Chondrocyte (in vitro differentiated cells): ENCODE measurements at places on chromosomes 1 and 21. TPM values are rescaled to one million over a fixed set of nuclear protein-coding genes. Genes with fewer than 3 reads are reported as not detected.

GRCh38 chr21:14452727-14453241, 69.8 kb upstream of the HSPA13 start:
- H3K36me3 ChIP-seq: no peaks in the 10 kb centered on the region
- no peak for DNase-seq
- H3K4me1 ChIP-seq: no peaks in the 10 kb centered on the region
- H3K27ac ChIP-seq: no peak overlapping the region
- H3K4me3 ChIP-seq: no peak overlapping the region

- no peak for DNase-seq
- no peak overlapping the region for H3K4me3 ChIP-seq
- H3K27ac ChIP-seq: peak overlapping the region; percentile 59
- H3K27me3 ChIP-seq: no peaks in the 10 kb centered on the region
These were observed 78.2 kb upstream of the CAPZB start for GRCh38 chr1:19563324-19564097.

DNA sequence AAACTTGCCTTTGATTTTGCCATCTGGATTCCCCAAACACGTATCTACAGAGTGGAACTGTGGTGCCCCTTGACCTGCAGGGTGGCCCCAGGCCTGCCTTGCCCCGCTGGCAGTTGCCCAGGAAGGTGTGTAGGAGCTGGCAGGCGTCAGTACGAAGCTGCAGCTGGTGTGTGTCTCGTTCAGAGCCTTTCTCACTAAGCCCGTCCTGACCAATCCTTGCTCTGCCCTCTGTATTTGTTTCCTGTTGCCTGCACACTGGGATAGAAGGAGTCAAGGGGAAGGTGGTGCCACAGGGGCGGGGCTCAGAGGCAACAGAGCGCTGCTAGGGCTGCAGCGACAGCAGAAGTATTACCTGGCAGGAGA, 5.2 kb upstream of the VSIG8 start:
- H3K27me3 ChIP-seq: no peaks in the 10 kb centered on the region
- no peaks in the 10 kb centered on the region for H3K36me3 ChIP-seq
- H3K27ac ChIP-seq: no peak overlapping the region
- DNase-seq: no peak
- peaks cover 8% of the 10 kb centered on the region for H3K4me1 ChIP-seq
- no peak overlapping the region for H3K4me3 ChIP-seq

GRCh38 chr1:178477841-178478240, 18.9 kb downstream of the CLEC20A start:
- peaks cover 4% of the 10 kb centered on the region for H3K4me1 ChIP-seq
- no peak overlapping the region for H3K4me3 ChIP-seq
- no peak for DNase-seq
- no peaks in the 10 kb centered on the region for H3K27me3 ChIP-seq
- no peak overlapping the region for H3K27ac ChIP-seq

- no peaks in the 10 kb centered on the region for H3K27me3 ChIP-seq
- H3K27ac ChIP-seq: no peak overlapping the region
- H3K36me3 ChIP-seq: no peaks in the 10 kb centered on the region
These were observed 428.6 kb downstream of the PTPRC start for GRCh38 chr1:199067483-199067882.

DNA sequence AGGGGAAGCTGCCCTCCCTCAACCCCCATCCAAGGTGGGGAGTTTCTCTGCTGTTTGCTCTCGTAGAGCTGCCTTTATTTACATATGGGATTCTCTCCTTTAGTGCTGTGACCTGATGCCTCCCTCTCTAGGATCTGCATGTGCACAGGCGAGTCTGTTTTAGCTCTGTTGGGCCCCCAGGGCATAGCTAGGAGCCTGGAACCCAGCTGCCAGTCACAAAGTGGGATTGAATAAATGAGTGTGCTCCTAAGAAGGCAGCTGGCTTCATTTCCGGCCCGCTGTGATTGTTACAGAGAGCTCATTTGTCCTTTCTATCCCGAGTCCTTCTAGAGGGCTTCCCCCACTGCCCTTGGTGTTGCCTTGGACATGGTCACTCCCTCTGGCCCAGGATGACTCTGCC, 176.6 kb downstream of the GRIK3 start:
- H3K27me3 ChIP-seq: peaks cover 26% of the 10 kb centered on the region
- no peaks in the 10 kb centered on the region for H3K36me3 ChIP-seq
- no peak overlapping the region for H3K27ac ChIP-seq
- H3K4me3 ChIP-seq: no peak overlapping the region

GRCh38 chr1:212980123-212980785, 29.9 kb downstream of the VASH2 start:
- H3K36me3 ChIP-seq: peaks cover 3% of the 10 kb centered on the region
- no peak overlapping the region for H3K4me3 ChIP-seq
- peaks cover 20% of the 10 kb centered on the region for H3K4me1 ChIP-seq
- no peaks in the 10 kb centered on the region for H3K27me3 ChIP-seq

DNA sequence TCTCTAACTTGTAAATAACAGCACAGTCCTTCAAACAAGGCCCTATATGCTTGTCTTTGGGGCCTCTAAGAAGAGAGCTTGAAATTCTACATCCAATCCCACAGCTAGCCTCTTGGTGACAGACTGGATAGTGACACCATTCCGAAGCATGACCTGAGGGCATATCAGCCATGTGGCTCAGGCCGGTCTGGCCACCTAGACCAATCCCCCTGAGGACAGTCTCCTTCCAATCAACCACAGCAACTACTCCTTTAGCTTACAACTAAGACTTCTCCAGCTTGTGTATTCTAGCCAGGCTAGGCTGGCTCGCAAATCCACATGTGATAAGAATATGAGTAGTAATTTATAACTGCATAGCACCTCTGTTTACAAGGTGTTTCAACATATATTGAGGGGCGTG, 14.0 kb downstream of the BCAR3 start:
- H3K27ac ChIP-seq: no peak overlapping the region
- no peaks in the 10 kb centered on the region for H3K27me3 ChIP-seq
- peaks cover 76% of the 10 kb centered on the region for H3K4me1 ChIP-seq
- H3K36me3 ChIP-seq: no peaks in the 10 kb centered on the region
- no peak for DNase-seq
- no peak overlapping the region for H3K4me3 ChIP-seq

- peaks cover 7% of the 10 kb centered on the region for H3K27me3 ChIP-seq
- no peak for DNase-seq
- no peaks in the 10 kb centered on the region for H3K4me1 ChIP-seq
- H3K4me3 ChIP-seq: no peak overlapping the region
These were observed 68.3 kb upstream of the RC3H1 start for GRCh38 chr1:174090471-174090870.

DNA sequence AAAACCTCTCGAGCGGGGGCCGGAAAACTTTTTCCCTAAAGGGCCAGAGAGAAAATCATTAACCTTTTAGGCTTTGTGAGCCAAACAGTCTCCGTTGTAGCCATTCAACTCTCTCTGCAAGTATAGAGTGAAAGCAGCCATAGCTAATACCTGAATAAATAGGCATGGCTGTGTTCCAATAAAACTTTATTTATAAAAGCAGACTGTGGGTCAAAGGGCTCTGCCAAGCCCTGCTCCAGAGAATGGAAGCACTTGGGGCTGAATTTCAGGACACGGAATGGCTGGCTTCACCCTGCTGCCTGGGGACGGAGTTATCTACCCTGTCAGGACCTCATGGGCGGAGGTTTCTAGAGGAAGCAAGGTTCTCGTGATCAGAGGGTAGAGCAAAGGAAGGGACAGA, 92.7 kb downstream of the CASZ1 start:
- no peak overlapping the region for H3K27ac ChIP-seq
- no peaks in the 10 kb centered on the region for H3K36me3 ChIP-seq
- no peak for DNase-seq
- H3K4me3 ChIP-seq: no peak overlapping the region
- peaks cover 3% of the 10 kb centered on the region for H3K4me1 ChIP-seq

DNA sequence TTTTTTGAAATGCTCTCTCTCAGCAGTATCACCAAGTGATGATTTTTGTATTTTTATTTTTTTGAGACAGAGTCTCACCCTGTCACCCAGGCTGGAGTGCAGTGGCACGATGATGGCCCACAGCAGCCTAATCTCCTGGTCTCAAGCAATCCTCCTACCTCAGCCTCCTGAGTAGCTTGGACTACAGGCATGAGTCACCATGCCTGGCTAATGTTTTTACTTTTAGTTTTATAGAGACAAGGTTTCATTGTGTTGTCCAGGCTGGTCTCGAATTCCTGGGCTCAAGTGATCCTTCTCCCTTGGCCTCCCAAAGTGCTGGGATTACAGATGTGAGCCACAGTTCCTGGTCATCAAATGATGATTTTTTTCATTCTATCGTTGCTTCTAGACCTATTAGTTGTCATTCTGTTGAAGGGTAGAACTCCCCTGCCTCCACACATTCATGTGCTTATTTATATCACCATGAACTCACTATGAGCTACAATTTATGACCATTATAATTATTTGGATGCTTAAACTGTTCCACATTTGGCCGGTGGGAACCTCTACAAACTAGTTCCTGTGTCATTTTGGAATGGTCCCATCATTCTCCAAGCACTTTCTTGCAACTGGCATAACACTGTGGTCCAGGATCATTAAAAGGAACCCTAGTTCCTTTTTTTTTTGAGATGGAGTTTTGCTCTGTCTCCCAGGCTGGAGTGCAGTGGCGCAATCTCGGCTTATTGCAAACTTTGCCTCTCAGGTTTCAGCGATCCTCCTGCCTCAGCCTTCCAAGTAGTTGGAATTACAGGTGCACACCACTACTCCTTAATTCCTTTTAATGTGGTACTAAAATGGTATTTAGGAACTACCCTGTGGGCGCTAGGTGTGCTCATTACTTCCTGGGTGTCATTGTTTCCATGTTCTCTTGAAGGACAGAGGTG, 20.2 kb upstream of the TOR3A start:
- H3K4me3 ChIP-seq: no peak overlapping the region
- H3K27me3 ChIP-seq: no peaks in the 10 kb centered on the region
- no peak for DNase-seq
- peaks cover 18% of the 10 kb centered on the region for H3K4me1 ChIP-seq
- peaks cover 17% of the 10 kb centered on the region for H3K36me3 ChIP-seq

DNA sequence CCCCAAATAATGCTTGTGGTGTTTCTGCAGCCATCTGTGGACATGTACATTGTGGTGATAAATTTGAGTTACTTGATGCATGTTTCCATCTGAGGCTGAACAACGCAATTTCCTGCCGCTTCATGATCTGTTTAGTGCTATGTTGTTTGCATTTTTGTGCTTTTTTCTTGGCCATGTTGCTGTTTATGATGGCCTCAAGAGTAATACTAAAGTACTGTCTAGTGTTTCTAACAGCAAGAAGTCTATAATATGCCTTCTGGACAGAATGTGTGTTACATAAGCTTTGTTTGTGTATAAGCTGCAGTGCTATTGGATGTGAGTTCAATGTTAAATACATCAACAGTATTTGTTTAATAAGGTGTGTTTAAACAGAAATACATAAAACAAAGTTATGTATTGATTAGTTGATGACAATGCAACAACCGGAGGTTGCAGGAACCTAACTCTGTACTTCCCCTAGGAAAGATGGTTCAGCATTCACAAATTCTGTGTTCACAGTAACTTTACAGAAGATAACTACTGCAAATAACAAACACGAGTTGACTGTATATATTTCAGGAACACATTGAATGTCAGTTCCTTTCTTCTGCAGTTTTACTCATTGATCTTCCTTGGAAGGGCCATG, 114.8 kb upstream of the USP24 start:
- no peaks in the 10 kb centered on the region for H3K36me3 ChIP-seq
- H3K4me3 ChIP-seq: no peak overlapping the region
- peaks cover 1% of the 10 kb centered on the region for H3K27me3 ChIP-seq
- H3K4me1 ChIP-seq: no peaks in the 10 kb centered on the region
- no peak for DNase-seq

DNA sequence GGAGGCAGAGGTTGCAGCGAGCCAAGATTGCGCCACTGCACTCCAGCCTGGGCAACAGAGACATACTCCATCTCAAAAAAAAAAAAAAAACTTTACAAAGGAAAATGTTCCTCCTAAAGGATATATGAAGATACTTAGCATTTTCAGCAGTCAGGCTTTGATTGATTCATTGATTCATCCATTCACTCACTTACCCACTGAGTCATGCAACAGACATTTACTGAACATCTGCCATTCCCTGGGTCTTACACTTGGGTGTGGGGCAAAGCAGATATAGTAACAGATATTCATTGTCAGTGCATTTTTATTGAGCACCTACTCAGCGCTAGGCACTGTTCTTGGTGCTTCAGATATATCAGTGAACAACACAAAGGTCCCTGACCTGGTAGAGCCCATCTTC, 5.6 kb upstream of the LACTBL1 start:
- H3K27me3 ChIP-seq: no peaks in the 10 kb centered on the region
- no peak overlapping the region for H3K4me3 ChIP-seq
- no peaks in the 10 kb centered on the region for H3K36me3 ChIP-seq
- peaks cover 11% of the 10 kb centered on the region for H3K4me1 ChIP-seq
- no peak for DNase-seq

GRCh38 chr1:14607295-14607694, 8.8 kb downstream of the KAZN start:
- no peak for DNase-seq
- peaks cover under 1% of the 10 kb centered on the region for H3K4me1 ChIP-seq
- no peaks in the 10 kb centered on the region for H3K36me3 ChIP-seq
- H3K4me3 ChIP-seq: no peak overlapping the region
- peaks cover 17% of the 10 kb centered on the region for H3K27me3 ChIP-seq
- H3K27ac ChIP-seq: no peak overlapping the region

GRCh38 chr1:202189001-202189790, 4.4 kb upstream of the LGR6 start:
- no peak for DNase-seq
- H3K4me1 ChIP-seq: peaks cover 9% of the 10 kb centered on the region
- peaks cover 12% of the 10 kb centered on the region for H3K27me3 ChIP-seq
- no peak overlapping the region for H3K4me3 ChIP-seq

- H3K4me3 ChIP-seq: no peak overlapping the region
- DNase-seq: no peak
- H3K36me3 ChIP-seq: no peaks in the 10 kb centered on the region
- H3K27ac ChIP-seq: no peak overlapping the region
- peaks cover 5% of the 10 kb centered on the region for H3K4me1 ChIP-seq
These were observed 441.0 kb downstream of the PTPRU start for GRCh38 chr1:29677028-29678024.

Gene SIPA1L2
- total RNA-seq: 8.9 to 9.5 TPM (median 9.0 TPM) in 3 replicates

Gene FCN3
- not detected in 3 replicates for total RNA-seq
